ENCODE measurements at places on chromosomes 1 and 21.

- DNase-seq: no peak
Observed at GRCh38 chr1:70477090-70477489, 66.0 kb downstream of the CTH start.

DNA sequence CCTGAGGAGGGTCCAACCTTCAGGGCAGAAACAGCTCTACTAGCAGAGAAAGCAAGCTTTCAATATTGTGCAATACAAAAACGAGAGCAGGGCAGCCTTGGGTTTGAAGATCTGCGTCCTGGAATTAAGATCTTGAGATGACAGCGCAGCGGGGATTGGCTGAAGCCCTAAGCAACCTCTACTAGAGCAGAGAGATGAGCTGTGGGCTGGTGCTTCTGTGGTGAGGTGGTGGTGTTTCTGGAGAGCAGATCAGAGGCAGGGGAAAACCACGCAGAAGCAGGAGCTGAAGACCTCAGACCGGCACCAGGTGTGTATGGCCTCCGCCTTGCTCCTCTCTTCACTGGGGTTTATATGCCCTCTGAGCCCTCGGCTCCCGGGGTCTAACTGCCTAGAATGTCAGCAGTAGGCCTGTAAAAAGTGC lies 12.5 kb downstream of the TRAF3IP3 start:
- DNase-seq: peak; percentile 77

- DNase-seq: no peak
Observed at GRCh38 chr1:219359126-219359525, 185.4 kb downstream of the LYPLAL1 start.

- no peak for DNase-seq
Observed at GRCh38 chr1:202682477-202682876, 27.8 kb downstream of the SYT2 start.

DNA sequence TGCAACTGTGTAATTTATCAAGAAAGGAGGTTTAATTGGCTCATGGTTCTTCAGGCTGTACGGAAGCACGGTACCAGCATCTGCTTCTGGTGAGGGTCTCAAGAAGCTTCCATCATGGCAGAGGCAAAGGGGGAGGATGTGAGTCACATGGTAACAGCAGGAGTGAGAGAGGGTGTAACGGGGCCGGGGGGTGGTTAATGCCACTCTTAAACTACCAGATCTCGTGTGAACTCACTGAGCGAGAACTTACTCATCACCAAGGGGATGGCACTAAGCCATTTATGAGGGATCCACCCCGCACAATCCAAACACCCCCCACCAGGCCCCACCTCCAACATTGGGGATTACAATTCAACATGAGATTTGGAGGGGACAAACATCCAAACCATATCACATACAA lies 21.0 kb upstream of the IFFO2 start:
- no peak for DNase-seq

- DNase-seq: no peak
Observed at GRCh38 chr1:86461482-86461881, 7.2 kb upstream of the CLCA1 start.

- no peak for DNase-seq
Observed at GRCh38 chr1:209869291-209870149, 41.7 kb downstream of the UTP25 start.

DNA sequence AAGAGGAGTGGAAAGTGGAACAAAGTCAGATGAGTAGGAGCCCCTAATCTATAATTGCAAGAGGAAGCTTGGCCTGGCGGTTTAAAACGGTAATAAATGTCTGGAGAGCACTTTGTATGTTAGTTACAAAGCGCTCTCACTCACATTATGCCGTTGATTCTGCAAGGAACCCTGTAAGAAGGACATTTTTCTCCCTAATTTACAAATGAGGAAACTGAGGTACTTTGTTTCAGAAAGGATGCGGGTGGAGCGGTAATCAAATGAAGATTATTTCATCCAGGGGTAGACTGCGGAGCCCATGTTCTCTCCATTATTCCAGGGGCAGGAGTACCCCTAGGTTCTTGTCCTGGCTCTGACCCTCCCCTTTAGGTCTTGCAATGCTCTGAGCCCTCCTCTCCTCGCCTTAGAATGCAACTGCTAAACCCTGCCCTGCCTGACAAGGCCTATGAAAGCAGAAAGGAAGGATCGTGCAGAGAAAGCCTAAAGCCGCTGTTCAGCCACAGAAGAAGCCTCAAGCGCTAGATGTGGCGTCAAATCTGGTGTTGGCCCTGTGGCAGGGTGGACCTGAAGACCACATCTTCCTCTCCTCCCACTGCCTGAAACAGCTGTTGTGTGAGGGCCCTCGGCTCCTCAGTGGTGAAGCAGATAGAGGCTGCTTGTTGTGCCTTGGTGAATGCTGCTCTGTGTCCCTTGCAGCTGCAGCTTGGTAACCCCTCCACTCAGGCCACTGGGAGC lies 588 bp upstream of the PACC1 start:
- DNase-seq: no peak

DNA sequence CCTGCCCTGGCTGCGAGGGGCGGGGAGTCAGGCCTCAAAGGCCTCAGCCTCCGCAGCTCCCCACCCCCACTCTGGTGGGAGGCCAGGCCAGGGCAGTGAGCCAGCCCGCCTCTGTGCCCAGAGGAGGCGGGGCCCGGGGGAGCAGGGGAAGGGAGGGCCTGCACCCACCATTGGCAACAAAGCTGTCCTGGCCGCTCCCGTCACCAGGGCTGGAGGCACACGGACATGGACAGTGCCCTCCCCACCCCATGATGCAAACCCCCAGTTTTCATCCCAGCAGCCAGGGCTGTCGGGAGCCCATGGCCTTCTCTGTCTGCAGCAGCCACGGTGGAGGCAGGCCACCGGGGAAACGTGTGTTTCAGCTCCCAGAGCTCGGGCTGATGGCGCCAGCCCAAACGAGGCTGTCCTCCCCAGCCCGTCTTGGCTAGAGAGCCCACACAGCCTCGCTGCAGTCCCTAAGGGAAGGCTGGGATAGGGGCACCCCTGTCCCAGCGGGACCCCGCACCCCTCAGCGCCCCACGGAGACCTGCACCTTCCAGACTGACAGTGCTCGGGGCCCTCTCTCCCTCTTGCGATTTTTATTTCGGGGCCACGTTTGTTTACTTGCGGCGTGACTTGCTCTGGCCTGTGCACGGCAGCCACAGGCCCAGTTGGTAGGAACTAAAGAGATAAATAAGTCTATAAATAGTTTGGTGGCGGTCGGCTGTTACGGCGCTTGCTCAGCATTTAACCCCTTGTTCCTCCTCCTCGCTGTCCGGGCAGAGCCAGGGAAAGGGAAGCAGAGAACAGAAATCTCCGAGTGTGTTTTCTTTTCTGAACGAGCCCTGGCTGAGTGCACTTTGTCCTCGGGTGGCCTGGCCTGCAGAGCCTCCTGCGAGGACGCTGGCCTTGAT lies 101.8 kb downstream of the PRDM16 start:
- DNase-seq: no peak

- DNase-seq: no peak
Observed at GRCh38 chr1:50129201-50129600, 20.5 kb downstream of the ELAVL4 start.

DNA sequence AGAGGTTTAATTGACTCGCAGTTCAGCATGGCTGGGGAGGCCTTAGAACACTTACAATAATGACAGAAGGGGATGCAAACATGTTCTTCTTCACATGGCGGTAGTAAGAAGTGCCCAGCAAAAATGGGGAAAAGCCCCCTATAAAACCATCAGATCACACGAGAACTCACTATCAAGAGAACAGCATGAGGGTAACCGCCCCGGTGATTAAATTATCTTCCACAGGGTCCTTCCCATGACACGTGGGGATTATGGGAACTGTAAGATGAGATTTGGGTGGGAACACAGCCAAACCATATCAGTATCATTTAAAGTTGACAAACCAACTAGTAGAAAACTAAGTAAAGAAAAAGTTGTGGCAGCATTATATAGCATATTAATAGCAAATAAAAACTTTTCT lies 71.3 kb upstream of the DNAJC6 start:
- DNase-seq: no peak

GRCh38 chr1:6596351-6596750 lies 6.3 kb downstream of the KLHL21 start:
- no peak for DNase-seq

- no peak for DNase-seq
Observed at GRCh38 chr1:109969146-109969829, 15.3 kb upstream of the AHCYL1 start.

DNA sequence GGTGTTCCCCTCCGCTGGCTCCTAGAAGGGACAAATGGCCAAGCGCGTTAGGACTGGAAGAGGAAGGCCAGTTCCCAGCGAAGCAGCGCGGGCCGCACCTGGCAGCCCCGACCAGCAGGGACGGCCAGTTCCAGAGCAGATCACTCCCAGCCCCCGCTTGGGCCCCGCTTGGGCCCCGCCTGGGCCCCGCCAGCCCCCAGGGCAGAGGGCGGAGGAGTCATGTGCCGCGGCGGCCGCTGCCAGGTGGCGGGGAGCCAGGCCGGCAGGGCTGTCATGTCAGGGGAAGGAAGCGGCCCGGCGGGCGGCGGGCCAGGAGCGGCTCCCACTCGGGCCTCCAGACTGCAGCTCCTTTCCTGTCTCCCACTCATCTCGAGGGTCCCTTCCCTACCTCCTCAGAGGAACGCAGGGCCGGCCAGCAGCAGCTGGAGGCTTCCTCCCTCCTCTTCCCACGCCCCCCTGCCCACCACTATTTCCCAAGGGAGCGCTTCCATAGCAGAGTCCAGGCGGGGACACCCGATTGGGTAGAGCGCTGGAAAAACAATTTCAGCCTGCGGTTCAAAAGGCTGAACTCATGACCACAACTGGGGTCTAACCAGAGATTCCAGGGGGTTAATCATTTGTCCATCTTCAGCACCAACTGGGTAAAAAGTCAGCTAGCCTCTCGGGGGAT lies 16.5 kb downstream of the ZNF697 start:
- no peak for DNase-seq

GRCh38 chr1:172638249-172638648 lies 20.7 kb upstream of the FASLG start:
- DNase-seq: no peak

GRCh38 chr1:235416662-235417049 lies 49.4 kb downstream of the TBCE start:
- no peak for DNase-seq

DNA sequence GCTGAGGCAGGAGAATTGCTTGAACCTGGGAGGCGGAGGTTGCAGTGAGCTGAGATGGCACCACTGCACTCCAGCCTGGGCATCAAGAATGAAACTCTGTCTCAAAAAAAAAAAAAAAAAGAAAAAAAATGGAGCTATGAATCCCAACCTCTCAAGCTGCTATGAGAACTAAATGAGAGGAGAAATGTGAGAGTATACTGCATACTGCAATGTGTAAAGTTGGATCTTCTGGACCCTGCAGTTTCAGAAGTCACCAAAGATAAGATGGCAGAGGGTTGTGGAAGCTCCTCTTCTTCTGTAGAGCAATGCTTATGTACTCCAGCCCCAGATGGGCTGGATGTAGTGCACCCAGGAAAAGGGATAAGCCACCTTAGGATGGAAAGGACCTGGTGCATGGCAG lies 55.6 kb downstream of the PLXNA2 start:
- DNase-seq: no peak

GRCh38 chr1:36944883-36945282 lies 89.4 kb downstream of the GRIK3 start:
- no peak for DNase-seq

GRCh38 chr1:9763914-9764313 lies 59.9 kb downstream of the CLSTN1 start:
- no peak for DNase-seq

- no peak for DNase-seq
Observed at GRCh38 chr1:243475966-243476365, 220.1 kb downstream of the SDCCAG8 start.

DNA sequence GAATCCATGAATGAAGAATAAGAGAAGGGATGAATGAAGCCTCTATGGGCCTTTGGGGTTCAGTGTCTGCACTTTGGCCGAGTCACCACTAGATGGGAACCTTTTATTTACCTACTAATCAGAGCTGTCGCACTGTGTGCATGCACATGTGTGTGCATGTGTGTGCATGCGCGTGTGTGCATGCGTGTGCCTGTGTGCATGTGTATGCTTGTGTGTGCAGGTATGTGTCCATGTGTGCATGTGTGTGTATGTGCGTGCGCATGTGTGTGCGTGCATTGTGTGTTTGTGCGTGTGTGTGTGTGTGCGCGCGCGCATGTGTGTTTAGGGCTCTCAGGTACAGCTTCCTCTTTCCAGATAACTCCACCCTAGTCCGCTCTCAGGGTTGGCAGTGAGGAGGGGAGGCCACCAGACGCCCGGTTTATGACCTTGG lies 20.4 kb upstream of the UBXN10 start:
- no peak for DNase-seq

GRCh38 chr1:206971029-206971655 lies 882 bp upstream of the FCAMR start:
- DNase-seq: no peak

- no peak for DNase-seq
Observed at GRCh38 chr1:234230414-234230862, 142.8 kb upstream of the COA6 start.

DNA sequence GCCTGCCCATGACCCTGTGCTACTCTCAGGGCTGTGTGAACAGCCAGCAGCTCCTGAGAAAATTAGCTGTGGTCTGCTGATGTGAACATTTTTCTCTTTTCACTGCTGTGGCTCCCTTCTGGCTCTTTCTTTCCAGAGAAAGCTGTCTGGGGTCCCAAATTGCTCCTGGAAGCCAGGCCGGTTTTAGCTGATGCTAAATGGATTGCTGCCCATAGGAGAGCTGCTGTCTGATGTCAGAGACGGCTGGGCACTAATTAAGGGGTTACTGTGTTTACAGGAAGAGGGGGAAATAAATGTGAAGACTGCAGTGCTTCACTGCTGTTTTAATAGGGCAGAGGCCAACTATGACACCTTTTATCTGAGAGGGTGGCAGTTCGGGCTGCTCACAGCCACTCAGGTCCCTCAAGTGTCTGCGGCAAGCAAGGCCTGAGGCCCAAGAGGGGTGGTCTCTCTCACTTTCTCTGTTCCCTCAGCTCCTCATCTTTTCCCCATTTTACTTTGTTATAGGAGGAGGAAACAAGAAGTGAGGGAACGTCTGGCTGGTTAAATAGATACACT lies 106.0 kb upstream of the GNG12 start:
- no peak for DNase-seq

DNA sequence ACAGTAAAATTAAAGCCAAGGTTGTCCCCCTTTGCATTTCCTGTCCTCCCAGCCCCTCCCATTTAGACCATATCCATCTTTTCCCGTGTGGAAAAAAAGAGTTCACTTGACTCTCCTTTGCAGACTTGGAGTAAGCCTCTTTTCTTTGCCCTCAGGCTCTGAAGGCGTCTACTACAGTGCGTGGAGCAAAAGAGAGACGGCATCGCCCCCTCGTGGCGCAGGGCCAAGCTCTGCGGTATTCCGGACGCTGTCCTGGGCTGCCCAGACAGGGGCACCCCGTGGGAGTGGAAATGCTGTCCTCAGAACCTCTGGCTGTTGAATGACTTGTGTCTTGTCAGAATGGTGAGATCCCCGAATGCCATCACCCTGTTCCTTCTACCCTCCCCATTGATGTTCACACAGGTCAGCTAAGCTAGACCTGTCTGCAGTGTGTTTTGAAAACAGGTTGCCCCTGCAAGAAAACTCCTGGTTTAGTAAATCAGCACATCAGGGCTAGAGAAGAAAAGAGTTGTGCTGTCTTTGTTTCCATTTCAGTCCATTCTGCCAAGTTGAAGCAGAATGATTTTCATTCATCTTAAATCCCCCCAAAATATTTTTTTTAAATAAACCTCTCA lies 12.3 kb upstream of the GJA8 start:
- DNase-seq: peak; percentile 50

GRCh38 chr1:147236959-147237791 lies 5.3 kb upstream of the CHD1L start:
- no peak for DNase-seq

Data from activated T-cell treated with anti-CD3 and anti-CD28 coated beads for 48 hours (primary cell).